ENCODE measurements at places on chromosomes 13 and 19.

GRCh38 chr13:38042771-38043170 is 173.2 kb upstream of the TRPC4 start:
- DNase-seq = no peak

DNA sequence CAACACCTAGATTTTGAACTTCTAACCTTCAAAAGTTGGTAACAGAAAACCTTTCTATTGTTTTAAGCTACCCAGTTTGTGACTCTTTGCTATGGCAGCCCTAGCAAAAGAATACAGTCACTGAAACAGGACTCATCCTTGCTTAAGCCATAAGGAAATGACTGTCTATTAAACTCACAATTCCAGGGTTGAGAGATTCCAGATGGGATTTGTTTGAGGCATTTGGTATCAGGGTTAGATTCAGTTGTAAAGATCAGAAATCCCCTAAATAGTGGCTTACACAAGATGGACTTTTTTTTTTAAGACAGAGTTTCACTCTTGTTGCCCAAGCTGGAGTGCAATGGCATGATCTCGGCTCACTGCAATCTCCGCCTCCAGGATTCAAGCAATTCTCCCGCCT is 41.1 kb upstream of the RGCC start:
- DNase-seq = no peak

GRCh38 chr19:47471733-47472457 is at the start of gene SLC8A2:
Gene SLC8A2, minus strand, starts transcription at chr19:47471893. Its CDS starts 5,490 bp downstream, at chr19:47466403.
- no peak for DNase-seq

DNA sequence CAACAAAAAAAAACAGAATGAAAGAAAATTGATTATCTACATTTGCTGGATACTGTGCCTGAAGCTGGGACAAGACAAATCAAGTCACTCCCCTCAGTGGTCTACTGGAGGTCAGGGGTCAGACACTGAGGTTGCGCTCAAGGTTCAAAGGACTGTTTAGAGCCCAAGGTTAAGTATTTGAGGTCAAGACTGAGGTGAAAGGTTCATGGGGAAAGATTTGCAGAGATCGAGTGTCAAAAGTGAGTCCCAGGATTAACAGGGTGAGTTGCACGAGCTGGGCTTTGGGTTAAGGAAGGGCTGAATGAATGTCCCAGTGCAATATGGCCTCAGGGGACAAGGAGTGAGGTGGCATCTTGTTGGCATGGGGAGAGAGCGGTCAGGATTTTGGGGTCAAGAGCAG is 3.4 kb upstream of the TOMM40 start:
- no peak for DNase-seq

All from stimulated activated effector memory CD8-positive, alpha-beta T cell treated with anti-CD3 and anti-CD28 coated beads, Interleukin-12 subunit alpha, Interleukin-12 subunit beta, amount 100 ng/mL, for 72 hours (primary cell).